Activated CD8-positive, alpha-beta T cell treated with anti-CD3 and anti-CD28 coated beads for 36 hours (primary cell): ENCODE measurements at places on chromosomes 4 and X. TPM values are rescaled to one million over a fixed set of nuclear protein-coding genes. Genes with fewer than 3 reads are reported as not detected.

GSX2 gene
- not detected for total RNA-seq

ADAM29 gene
- not detected for total RNA-seq

GPR173 gene
- 0.70 TPM for total RNA-seq

PPP1R2C gene
- not detected for total RNA-seq

ASMT gene
- total RNA-seq: not detected

ZNF630 gene
- total RNA-seq: 1.9 TPM

MAGEB10 gene
- total RNA-seq: not detected

GPAT3 gene
- total RNA-seq: 1.6 TPM

RAB41 gene
- total RNA-seq: not detected

ACE2 gene
- total RNA-seq: not detected

SPIN2B gene
- total RNA-seq: 6.0 TPM

PAK3 gene
- 0.07 TPM for total RNA-seq

ERCC6L gene
- 10.3 TPM for total RNA-seq

SLC10A6 gene
- total RNA-seq: not detected

PPARGC1A gene
- not detected for total RNA-seq

TRIML2 gene
- total RNA-seq: not detected

RTL3 gene
- not detected for total RNA-seq

ZFP42 gene
- total RNA-seq: not detected

FGF5 gene
- not detected for total RNA-seq

AWAT2 gene
- not detected for total RNA-seq

XAGE1A gene
- total RNA-seq: not detected

JAKMIP1 gene
- total RNA-seq: 5.6 TPM

ITM2A gene
- total RNA-seq: 70.5 TPM

GATB gene
- total RNA-seq: 22.3 TPM

OPN1MW gene
- not detected for total RNA-seq

SSX1 gene
- not detected for total RNA-seq

ANAPC4 gene
- 31.4 TPM for total RNA-seq

AP1AR gene
- total RNA-seq: 17.7 TPM

DYNLT3 gene
- total RNA-seq: 26.6 TPM

PLS3 gene
- 2.2 TPM for total RNA-seq

ABCG2 gene
- total RNA-seq: 0.54 TPM

GPRIN3 gene
- total RNA-seq: 10.6 TPM

RHOXF2 gene
- total RNA-seq: not detected

VCX3A gene
- not detected for total RNA-seq

FAM156B gene
- 16.2 TPM for total RNA-seq

SCML2 gene
- total RNA-seq: 3.1 TPM

GLRB gene
- not detected for total RNA-seq

SLAIN2 gene
- total RNA-seq: 53.2 TPM

PNMA6A gene
- 0.43 TPM for total RNA-seq

TMEM150C gene
- total RNA-seq: not detected

ADH1C gene
- not detected for total RNA-seq
